GM03348 (cell line): ENCODE measurements at places on chromosomes 11 and 22.

- DNase-seq: peak; percentile 91
These were observed 5.3 kb downstream of the VSIG2 start for GRCh38 chr11:124746621-124747243.

GRCh38 chr11:19447150-19447566 lies 206.4 kb upstream of the E2F8 start:
- DNase-seq: no peak

- DNase-seq: no peak
These were observed 303.4 kb downstream of the SHANK2 start for GRCh38 chr11:70948855-70949531.

- no peak for DNase-seq
These were observed 37.2 kb upstream of the GRAMD1B start for GRCh38 chr11:123392844-123393243.

GRCh38 chr11:71568704-71569349 lies 3.5 kb downstream of the KRTAP5-10 start:
- no peak for DNase-seq
